Ovary (tissue), 10 donors: ENCODE measurements at places on chromosomes 2 and 18.

- DNase-seq = no peak
Measured at GRCh38 chr18:3150274-3150673, 69.5 kb downstream of the MYOM1 start.

DNA sequence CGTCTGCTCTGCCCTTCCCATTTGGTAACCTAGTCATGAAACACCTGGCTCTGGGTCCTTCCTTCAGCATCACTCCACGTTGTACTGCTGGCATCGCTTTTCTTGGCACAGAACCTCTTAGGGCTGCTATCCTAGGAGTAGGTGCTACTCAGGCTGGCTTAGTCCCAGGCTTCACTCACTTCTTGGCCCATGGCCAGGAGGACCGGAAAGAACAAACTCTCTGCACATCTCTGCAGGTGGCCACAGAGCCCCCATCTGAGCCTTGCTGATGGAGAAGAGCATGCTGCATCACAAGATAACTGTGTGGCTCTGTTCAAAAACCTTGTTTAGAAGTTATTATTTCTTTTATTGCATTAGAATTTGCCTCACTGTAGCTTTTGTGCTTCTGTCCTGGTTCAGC, 447.2 kb upstream of the TNP1 start:
- DNase-seq = no peak

DNA sequence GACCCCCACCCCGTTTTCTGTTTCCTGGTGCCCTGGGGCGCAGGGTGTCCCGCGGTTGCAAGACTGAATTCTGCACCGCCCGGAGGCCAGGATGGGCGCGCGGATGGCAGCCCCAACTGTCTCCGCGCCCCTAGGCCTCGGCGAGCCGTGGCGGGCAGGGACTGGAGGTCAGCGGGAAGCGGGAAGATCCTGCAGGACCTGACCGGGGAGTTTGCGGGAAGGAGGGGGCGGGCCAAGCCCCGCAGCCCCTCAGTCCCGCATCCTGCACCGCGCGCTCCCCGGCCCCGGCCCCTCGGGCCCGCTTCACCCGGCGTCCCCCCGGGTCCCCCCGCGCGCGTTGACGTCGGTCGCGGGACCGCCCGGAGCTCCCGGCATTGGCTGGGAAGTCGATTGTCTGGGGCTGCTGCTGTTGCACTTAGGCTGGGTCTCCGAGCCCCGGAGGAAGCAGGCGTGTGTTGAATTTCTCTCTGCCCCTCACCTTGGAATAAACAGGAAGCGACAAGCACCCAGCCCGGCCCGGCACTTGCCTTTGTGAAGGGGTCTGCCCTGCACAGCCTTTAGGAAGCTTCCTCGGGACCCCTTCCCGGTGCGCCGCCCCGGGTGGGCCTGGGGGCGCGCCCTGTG, at the start of gene LDLRAD4:
LDLRAD4 (plus strand) TSS at position 393 of the 624 bp plus-strand sequence.
- peak; percentile 39 for DNase-seq

DNA sequence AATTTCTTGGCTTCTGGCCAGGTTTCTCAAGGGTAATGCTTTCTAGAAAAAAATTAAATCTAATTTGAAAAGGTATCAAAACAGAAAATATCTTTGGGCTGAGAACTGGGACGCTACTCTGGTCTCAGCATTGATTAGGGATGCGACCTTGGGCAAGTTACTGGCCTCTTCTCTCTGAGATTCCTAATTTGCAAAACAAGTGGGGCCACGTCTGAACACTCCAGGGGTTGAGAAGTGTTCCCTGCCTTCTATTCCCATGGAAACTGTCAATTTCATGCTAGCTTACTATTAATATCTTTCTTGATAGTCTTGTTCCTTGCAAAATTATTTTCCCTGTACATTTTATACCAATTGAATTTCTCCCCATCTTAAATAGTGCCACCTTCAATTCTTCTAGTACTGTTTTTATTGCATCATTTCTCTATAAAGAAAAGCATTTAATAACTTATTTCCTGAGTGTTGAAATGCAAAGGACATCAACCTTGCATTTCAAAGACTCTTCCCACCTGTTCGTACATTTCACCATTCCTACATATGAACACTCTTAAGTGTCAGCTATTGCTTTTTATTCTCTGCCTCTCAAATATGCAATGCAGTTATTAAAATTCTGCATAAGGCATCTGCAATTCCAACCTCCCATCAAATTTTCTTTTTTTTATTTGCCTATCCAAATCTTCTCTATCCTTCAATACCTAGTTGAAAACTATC, 118.3 kb upstream of the DSEL start:
- no peak for DNase-seq

- DNase-seq = no peak
Measured at GRCh38 chr2:26697425-26697824, 4.9 kb downstream of the KCNK3 start.

GRCh38 chr2:188345831-188346458, 54.3 kb downstream of the GULP1 start:
- DNase-seq = no peak

DNA sequence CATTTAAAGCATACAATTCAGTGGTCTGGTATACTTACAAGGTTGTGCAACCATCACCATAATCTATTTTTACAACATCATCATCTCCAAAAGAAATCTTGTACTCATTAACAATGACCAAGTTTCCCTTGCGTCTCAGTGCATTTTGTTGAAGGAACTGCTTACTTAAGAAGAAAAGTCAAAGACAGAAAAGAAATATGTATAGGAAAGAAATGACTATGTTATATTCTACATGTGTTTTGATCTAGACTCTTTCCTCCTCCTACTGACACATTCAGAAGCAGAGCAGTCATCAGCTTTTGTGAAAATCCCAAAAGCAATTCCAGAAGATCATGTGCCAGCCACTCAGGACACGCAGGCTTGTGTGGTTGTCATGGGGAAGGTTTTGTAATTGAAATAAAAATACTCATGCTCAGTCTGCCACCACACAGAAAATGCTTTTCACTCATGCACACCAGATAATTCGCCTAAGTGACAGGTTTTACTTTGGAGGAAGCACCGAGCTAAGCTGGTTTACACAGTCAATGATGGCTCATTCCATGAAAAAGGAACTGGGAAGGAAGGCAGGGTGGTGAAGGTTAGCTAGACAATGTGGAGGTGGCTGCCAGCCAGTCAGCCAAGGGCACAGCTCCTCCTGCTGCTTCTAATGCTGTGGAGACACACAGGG, 158.5 kb upstream of the REV1 start:
- no peak for DNase-seq

- peak; percentile 89 for DNase-seq
Measured at GRCh38 chr2:69177785-69178636, 165.0 kb downstream of the ANTXR1 start.

GRCh38 chr2:74293191-74293991, 49.8 kb downstream of the SLC4A5 start:
- DNase-seq = no peak

DNA sequence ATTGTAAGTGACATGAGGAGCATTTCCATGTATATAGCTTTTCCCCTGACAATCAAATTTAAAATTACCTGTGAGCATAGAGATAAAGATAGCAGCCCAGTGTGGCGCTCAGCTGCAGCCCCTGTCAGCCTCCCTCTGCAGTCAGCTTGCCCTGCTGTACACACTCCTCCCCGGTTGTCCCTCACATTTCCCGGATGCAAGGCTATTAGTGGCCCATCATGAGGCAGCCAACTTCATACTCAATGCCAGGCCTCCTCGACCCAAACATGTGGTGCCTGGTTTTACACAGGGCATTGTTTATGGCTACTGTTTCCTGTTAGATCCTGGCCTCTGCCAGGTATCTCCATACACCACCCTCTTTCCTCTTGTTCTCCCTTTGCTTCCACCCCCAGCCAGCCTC, 116.1 kb upstream of the SH3BP4 start:
- no peak for DNase-seq

- no peak for DNase-seq
Measured at GRCh38 chr2:38038682-38039081, 37.3 kb downstream of the CYP1B1 start.

DNA sequence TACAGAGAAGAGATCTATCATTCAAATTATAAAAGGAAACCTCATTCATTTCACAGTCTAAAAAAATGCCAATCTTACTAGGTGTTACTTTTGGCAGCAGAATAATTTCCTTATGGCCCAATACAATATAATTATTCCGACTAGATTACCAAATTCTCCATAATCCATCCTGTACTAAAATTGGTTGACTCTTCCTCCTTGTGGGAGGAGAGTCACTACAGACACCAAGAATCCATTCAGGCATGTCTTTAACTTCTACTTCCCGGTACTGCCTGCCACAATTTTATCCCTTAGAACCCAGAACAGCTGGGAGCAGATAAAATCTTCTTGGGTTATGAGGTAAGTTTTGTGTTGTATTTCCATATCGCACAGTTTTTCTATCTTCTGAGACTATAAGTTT, 9.9 kb downstream of the FARSB start:
- DNase-seq = no peak

DNA sequence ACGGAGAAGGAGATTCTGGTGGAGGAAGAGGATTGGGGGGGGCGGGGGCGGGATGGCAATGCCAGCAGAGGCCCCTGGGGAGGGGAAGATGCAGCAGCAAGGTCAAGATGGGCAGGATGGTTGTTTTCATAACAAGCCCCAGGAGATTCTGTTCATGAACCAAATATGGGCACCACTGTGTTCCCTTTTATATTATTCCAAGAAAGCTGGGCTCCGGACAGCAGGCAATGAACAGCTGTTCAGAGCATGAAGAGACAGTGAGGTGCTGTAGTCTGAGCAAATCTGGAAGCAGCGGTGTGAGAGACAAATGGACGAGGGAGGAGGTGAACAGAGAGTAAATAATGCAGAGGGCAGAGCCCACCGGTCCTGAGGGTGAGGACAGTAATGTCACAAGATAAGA, 20.0 kb downstream of the UXS1 start:
- DNase-seq = no peak

- DNase-seq = no peak
Measured at GRCh38 chr2:21617885-21618434, 494.2 kb downstream of the TDRD15 start.
